ENCODE measurements at places on chromosomes 1 and 21. TPM values are rescaled to one million over a fixed set of nuclear protein-coding genes. Genes with fewer than 3 reads are reported as not detected.

NCAM2 gene
- total RNA-seq, result 4.3 TPM

DCST2 gene
- total RNA-seq, result 0.16 TPM

KDF1 gene
- total RNA-seq, result 0.35 TPM

CD1D gene
- total RNA-seq, result 1.2 TPM

FCRL2 gene
- not detected for total RNA-seq

CHRM3 gene
- total RNA-seq, result 0.38 TPM

C1orf185 gene
- not detected for total RNA-seq

CFHR3 gene
- 0.24 TPM for total RNA-seq

RPE65 gene
- not detected for total RNA-seq

ADCY10 gene
- 0.05 TPM for total RNA-seq

SLC44A3 gene
- total RNA-seq, result 3.3 TPM

MUTYH gene
- total RNA-seq, result 6.1 TPM

SLC45A1 gene
- total RNA-seq, result 1.9 TPM

MTARC2 gene
- 23.2 TPM for total RNA-seq

SLFNL1 gene
- 0.22 TPM for total RNA-seq

FAM163A gene
- 0.22 TPM for total RNA-seq

OLIG2 gene
- not detected for total RNA-seq

ACKR1 gene
- total RNA-seq, result 8.1 TPM

KCND3 gene
- total RNA-seq, result 19.7 TPM

Measured in Right ventricle myocardium superior (tissue), 1 donor.